ENCODE measurements at places on chromosomes 6 and 20.

DNA sequence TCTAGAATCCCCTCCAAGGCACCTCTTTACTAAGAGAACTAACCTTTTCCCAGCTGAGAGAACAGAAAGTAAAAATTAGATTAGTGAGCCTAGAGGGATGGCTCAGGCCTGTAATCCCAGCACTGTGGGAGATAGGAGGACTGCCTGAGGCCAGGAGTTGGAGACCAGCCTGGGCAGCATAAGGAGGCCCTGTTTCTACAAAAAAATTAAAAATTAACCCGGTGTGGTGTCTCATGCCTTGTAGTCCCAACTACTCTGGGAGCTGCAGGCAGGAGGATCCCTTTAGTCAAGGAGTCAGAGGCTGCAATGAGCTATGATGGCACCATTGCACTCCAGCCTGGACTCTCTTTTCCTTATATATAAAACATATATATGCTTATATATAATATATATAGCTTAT, 5.5 kb upstream of the OOEP start:
- DNase-seq: no peak

DNA sequence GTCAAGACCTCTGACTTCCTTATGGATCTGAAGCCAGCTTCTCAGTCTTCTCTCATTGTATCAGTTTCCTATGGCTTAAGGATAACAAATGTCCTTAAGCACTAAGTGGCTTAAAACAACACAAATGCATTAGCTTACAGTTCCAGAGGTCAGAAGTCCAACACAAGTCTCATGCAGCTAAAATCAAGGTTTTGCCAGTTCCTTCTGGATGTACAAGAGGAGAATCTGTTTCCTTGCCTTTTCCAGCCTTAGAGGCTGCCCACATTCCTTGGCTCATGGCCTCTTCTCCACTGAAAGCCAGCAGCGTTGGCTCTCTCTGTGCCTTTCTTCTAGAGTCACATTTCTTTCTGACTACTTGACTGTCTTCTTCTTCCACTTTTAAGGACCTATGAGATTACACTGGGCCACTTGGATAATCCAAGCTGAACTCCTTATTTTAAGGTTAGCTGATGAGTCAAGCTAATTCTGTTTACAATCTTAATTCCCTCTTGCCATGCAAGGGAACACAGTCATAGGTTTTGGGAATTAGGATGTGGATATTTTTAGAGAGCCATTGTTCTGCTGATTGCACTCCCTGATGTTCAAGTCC, 179.0 kb downstream of the BCAS1 start:
- no peak for DNase-seq

DNA sequence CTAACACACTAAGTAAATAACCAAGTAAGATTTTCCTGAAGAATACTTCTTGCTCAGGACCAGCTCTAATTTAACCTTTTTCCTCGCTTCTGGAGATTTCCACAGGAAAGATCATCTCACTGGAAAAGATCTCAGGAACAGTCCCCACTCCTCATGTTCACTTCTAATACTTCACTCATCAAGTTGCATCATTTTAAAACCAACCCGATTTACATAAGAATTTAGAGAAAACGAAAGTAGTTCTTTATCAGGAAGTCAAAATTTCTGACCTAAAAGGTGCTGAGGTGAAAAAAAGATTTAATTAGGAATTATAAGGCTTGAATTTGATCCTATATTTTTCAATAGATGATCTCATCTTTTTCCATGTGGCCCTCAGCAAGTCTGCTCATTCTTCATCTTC, 46.6 kb upstream of the PKHD1 start:
- no peak for DNase-seq

- no peak for DNase-seq
These were observed 21.3 kb downstream of the ECI2 start for GRCh38 chr6:4114123-4114522.

GRCh38 chr6:41901882-41902519, 6.8 kb upstream of the USP49 start:
- peak; percentile 13 for DNase-seq

GRCh38 chr6:156174031-156174890, 602.9 kb upstream of the ARID1B start:
- no peak for DNase-seq

DNA sequence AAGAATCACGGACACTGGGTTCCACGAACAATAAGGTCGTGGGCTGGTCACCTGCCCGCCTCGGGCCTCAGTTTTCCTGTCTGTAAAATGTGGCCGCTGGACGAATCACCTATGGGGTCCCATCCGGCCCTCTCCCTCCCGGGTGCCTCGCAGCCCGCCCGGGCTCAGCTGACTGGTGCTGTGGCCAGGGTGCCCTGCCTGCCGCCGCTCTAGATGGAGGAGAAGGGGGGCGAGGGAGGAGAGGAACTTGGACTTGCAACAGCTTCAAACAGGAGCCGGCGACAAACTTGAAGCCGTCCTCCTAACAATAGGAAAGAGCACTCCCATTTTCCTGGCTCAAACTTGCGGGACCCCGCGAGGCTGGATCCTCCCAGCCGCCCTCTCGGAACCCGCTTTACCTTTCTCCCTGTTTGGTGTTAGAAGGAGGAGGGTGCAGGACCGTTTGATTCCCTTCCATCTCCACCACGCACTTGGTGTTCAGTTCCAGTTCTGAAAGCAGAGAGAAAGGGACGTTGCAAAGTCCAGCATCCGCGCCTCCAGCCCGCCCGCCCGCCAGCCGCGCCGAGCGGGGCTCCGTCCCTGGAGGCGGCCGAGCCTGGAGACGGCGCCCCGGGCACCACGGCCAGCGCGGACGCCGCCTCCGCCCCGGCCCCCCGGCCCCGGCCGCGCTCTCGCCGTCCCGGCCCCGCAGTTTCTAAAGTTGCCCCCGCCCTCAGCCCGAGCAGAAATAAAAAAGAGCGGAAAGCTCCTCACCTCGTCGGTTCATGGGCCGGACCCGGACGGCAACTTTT, 584 bp downstream of the KIF13A start:
- DNase-seq: no peak

DNA sequence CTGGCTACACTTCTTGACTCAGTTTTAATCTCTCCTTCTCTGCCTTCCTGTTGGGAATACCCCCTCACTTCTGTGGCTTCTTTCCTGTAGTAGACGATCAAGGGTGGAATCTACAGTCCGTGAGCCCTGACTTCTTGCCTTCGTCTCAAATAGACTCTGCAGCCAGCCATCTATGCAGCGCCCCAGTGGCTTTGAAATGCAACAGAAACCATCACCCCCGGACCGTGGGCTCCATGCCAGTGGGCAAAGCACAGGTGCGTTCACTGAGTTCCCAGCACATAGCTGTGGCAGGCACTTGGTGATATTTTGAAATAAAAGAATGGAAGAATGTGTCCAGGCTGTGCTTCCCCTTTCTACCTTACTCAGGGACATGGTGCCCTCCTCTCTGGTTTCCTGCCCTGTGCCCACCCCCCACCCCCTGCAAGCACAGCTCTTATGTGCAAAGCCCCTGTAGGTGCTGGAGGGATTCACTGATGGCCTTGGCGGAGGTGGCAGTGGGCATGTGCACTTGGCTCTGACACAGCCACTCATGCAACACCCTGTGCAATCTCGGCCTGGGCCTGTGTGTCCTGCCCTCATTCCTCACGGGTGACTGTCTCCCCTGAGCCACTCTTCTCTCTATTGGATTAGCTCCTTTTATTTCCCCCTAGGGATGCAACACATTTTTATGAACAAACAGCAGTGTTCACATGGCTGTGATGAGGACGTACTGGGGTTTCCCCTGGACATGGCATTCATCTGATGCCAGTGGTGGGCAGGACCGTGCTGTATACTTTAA, 5.5 kb upstream of the CDSN start:
- DNase-seq: no peak

DNA sequence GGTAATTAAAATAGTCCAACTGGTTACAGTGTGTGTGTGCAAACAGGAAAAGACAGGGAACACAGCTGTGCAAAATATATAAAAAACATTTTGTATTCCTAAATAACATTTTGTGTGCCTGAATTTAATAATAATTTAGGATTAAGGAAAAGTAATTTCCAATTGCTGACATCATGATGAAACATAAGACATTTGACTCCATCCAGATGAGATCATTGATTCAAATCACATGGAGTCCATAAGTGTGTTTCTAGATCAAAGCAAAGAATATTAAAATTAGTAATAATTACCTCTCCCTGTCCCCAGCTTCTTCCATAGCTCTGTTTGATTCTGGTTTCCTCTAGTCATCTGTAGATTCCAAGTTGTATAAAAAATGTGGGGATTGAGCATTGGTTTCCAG, 64.6 kb upstream of the BTN3A2 start:
- no peak for DNase-seq

GRCh38 chr6:17965397-17965796, 22.0 kb downstream of the KIF13A start:
- DNase-seq: no peak

DNA sequence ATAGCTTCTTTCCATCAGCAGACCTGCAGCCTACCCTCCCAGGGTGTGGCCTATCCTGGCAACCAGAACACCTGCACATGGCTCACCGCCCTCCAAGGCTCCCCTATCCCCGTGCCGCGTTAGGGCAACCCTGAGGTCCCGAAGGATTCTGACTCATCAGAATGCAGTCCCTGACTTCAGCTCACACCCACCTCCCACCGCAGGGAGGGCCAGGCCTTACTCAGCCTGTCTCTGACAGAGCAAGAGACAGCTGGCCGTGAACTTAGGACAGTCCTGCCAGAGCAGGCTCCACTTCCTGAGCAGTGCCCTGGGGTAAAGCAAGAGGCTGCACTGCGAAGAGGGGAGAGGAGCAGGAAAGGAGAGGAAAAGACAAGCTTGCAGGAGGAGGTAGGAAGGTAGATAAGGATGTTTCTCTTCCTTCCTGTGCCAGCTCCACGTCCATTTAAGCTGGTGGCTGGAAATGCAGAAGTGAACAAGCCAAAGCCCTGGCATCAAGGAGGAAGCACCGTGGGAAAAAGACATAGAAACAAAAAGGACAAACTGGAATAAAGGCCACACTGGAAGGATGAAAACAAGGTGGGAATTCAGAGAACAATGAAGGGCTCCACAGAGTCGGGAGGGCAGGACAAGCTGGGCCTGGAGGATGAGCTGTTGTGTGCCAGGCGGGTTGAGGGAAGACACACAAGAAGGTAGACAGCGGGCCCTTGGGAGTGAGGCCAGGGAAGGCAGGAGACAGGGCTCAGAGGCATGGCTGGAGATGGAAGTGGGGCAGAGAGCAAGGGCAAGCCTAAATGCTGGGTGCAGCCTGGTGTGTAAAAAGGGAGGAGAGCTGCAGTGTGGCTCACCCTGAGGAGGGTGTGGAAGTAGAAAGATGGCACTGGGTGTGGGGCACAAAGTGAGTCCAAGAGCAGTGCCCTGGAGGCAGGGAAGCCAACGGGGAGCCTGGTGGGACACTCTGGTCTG, 102.7 kb downstream of the SLC23A2 start:
- no peak for DNase-seq

DNA sequence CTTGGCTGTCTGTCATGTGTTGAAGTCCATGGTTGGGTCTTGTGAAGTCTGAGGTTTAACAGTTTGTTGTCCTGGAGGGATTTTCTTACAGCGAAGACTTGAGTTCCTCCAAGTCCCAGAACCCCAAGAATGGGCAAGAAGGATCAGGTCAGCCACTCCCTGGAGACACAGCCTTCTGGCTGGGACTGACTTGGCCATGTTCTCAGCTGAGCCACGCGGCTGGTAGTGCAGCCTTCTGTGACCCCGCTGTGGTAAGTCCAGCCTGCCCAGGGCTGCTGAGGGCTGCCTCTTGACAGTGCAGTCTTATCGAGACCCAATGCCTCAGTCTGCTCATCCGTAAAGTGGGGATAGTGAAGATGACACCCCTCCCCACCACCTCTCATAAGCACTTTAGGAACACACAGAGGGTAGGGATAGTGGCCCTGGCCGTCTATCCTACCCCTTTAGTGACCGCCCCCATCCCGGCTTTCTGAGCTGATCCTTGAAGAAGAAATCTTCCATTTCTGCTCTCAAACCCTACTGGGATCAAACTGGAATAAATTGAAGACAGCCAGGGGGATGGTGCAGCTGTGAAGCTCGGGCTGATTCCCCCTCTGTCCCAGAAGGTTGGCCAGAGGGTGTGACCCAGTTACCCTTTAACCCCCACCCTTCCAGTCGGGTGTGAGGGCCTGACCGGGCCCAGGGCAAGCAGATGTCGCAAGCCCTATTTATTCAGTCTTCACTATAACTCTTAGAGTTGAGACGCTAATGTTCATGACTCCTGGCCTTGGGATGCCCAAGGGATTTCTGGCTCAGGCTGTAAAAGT, 43.5 kb downstream of the SIRPA start:
- DNase-seq: no peak

DNA sequence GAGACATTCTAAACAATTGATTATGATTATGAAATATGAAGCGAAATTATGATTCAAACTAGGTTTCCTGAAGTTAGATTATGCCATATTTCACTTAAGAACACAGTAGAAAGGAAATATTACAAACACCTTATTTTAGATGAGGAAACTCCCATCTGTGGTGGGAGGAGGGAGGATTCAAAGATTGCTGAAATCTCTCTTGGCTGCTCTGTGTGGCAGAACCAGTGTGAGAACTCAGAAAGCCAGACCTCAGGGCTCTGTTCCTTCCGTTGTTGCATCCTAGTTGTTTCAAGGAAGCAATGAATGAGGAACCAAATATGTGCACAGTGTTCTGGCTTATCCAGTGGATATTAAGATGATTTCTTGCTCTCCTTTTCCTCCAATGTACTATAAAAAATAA, 2.1 kb downstream of the TAAR5 start:
- no peak for DNase-seq

- DNase-seq: no peak
These were observed 2.9 kb downstream of the TFAP2A start for GRCh38 chr6:10411971-10412460.

DNA sequence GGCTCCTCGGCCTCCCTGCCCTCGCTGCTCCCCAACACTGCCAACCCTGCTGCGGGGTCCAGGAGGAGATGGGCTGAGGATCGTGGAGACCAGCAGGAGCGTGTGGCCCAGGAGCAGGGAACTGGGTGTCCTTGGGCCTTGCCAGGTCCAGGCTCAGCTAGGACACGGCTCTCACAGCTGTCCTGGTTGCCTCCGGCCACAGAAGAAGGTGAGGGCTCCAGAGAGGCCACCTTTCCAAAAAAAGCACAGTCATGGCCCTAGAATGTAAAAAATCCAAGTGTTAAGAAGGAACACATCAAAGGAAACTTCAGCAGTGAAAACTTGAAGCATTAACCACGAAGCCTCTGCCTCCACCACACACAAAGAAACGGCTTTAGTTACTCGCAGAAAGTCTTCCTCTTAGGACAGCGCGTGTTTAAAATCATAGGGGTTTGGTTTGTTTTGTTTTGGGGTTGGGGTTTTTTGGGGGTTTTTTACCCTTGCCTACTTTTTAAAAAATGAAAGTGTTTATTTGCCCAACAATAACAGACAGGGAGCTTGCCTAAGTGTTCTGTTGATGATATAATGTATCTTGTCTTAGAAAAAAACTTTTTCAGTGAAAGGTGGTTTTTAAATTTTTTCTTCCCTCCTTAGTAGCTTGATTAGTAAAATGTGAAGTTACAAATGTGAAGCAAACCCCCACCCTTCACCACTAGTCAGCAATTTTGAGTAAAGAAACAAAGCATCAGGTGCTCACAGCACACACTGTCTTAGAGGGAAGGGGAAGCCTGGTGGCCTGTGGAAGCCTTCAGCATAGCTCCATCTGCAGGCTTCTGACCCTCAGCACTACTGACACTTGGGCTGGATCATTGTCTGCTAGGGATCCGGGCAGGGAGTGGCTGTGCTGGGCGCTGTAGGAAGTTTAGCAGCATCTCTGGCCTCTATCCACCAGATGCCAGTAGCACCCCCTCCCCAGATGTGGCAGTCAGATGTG, 60.0 kb downstream of the PTPN1 start:
- DNase-seq: no peak

All from stimulated activated CD8-positive, alpha-beta memory T cell treated with anti-CD3 and anti-CD28 coated beads, Interleukin-4, amount 100 ng/mL, for 1 hour (primary cell).